Iris pigment epithelial cell (primary cell): ENCODE measurements at places on chromosomes 16 and 17.

DNA sequence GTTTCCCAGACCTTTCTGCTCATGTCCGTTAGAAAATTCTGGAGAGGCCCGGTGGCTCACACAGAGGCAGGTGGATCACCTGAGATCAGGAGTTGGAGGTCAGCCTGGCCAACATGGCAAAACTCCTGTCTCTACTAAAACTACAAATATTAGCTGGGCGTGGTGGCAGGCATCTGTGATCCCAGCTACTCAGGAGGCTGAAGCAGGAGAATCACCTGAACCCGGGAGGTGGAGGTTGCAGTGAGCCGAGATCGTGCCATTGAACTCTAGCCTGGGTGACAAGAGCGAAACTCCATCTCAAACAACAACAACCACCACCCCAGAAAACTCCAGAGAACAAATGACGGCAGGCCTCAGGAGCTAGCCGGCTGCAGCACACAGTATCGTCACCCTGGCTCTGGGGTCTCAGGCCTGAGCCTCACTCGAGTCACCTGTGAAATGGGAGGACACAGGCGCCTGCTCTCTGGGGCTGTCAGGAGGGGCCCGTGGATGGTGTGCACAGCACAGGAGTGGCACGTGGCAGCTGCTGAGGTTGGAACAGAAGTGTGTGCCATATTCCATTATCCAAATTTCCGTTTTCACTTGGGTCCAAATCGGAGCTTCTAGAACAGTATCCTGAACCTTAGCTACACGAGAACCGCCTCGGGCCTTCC, 3.3 kb upstream of the SLC38A8 start:
- no peak for DNase-seq

DNA sequence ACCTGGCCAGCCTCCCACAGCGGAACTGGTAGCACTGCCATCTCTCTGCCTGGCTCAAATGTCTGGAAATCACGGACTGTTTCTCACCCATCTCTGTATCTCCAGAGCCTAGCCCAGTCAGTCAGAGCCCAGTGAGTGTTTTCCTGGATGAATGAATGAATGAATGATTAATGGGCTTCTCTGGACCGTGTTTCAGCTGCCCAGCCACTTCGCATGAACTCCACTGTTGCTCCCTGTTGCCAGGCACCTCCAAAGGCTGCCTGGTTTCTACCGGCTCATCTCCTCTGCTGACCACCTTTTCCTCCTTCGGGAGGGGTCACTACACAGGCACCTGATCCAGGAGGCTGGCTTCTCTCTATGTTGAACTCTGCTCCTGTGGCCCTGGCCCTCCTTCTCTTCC, 91.0 kb upstream of the SDK2 start:
- no peak for DNase-seq

DNA sequence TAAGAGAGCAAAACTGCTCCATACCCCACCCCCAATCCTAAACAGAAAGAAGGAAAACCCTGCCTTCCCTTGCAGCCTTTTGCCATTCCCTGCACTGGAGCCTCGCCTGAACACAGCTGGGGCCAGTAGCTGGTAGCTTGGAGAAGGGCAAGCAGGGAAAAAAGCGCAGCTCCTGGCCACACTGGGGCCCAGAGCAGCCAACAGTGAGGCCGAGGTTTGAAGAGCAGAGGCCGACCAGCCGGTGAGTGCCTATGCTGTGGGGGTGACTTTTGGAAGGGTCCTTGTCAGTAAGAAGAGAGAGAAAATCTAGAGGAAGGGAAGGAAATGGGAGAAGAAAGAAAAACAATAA, 3.2 kb upstream of the HOXB9 start:
- DNase-seq, result no peak

- peak; percentile 75 for DNase-seq
These were observed 19.0 kb upstream of the OSGIN1 start for GRCh38 chr16:83933885-83934683.

DNA sequence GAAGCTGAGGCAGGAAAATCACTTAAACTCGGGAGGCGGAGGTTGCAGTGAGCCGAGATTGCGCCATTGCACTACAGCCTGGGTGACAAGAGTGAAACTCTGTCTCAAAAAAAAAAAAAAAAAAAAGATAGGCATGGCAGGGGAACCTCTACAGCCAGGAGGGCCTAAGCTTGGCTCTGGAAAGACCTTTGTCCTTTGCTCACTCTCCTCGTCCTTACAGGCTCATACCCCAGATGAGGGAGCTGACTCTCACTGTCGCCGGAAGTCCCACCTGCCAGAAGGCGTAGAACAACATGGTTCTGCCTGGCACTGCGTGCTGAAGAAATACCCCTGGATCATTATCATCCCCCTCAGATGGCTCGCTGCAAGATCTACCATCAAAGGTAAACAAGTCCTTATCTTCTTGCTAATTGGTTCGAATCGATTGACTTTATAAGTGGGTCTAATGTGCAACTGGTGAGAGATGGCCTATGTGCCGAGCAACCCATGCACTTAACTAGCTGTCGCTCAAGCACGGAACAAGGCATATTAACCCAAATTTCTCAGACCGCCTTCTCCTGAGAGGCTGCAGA, 29.7 kb downstream of the RTN4RL1 start:
- DNase-seq, result no peak

DNA sequence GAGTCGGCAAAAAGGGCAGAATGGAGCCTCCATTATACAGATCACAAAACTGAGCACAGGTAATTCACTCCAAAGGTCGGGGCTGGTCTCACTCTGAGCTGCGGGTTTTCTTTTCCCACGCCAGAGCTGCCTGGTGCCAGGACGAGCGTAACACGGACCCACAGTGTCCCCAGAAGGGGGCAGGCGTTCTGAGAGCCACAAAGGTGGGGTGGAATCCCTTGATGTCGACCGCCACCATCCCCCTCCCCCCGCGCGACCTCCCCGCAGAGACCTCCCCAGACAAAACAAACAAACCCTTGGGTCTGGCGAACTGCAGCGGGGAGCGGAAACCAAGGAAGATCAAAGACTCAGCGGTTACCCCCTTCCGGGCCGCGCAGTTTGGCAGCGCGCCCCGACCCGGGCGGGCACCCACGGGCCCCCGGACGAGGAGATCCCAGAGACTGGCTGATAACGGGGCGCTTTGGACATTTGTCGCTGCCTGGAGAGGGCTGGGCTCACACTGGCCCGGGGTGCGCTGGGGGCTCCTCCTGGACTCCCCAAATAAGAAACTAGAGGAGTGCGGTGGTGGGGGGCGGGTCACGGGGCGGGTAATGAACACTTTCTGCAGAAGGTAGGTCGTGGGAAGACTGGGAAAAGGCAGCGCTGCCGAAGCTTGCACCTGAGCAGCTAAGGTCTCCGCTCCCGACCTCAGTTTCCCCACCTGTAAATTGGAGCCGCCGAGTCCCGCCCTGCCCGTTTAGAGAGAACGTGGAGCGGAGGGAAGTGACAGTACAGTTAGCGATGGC, 664 bp upstream of the NKD1 start:
- DNase-seq, result no peak

GRCh38 chr17:78381601-78382232, 3.3 kb downstream of the PGS1 start:
- no peak for DNase-seq

DNA sequence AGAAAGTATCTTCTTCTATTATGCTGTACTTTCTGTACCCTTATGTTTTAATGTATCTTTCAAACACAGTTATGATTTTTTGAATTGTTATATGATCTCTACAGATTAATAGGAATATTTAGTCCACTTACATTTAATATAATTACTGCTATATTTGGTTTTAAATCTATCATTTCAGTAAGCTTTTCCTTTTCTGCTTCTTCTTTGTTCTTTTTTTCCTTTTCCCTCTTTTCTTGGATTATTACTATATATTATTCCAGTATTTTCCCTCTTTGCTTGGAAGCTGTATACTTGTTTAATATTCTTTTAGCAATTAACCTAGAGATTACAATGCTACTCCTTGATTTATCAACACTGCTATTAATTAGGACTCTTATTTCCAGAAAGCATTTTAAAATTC, 13.5 kb downstream of the TLE7 start:
- no peak for DNase-seq

DNA sequence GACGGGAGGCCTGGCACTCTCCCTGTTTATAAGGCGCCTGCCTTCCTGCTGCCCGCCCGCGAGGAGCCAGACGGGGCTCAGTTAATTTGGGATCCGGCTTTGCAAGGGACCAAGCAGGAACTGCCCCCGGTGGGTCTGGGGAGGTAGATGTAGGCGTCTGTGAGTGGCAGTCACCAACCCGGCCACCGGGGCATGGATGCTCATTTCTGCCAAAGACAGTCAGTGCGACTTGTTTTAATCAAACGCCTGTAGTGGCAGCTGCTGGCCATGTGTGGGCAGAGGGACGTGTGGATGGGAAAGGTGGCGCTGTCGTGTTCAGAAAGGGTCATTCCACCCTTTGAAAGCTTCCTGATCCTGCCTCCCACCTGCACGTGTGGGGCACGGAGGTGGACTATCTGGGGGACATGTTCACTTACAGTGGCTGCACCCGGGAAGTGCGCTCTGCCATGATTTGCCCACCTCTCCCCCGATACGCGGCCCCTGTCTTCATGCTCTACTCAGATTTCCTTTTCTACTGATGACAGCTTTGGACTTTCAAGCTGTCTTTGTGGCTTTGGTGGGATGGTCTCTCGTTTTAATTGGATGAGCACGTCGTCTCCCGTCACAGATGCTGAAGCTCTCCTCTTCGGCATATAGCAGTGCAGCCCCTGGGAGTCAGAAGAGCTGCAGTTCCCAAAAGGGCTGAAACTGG, 60.3 kb upstream of the CIBAR2 start:
- DNase-seq, result peak; percentile 25

GRCh38 chr16:66693149-66693548, 3.4 kb downstream of the CMTM4 start:
- DNase-seq, result no peak

DNA sequence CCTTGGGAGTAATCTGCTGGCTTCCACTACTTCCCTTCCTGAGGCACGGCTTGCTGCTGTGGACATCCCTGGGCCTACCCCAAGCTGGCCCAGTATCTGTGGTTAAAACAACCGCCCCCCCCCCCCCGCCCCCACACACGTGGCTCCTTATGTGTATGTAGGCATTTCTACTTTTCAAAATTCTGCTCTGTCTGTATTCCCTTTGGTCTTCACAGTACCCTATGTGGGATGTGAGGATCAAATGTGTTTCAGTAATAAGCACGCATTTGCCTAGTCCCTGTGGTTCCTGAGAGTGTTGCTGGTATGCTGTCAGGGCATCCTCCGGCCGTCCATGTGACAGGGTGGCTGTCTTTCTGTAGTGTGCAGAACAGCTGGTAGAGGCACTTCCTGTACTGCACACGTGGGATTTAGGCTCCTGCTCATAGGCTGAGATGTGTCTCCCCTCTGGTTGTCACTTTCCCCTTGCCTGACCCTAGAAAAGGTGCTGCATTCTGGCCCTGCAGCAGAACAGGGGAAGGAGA, 2.2 kb downstream of the NT5M start:
- peak; percentile 16 for DNase-seq

DNA sequence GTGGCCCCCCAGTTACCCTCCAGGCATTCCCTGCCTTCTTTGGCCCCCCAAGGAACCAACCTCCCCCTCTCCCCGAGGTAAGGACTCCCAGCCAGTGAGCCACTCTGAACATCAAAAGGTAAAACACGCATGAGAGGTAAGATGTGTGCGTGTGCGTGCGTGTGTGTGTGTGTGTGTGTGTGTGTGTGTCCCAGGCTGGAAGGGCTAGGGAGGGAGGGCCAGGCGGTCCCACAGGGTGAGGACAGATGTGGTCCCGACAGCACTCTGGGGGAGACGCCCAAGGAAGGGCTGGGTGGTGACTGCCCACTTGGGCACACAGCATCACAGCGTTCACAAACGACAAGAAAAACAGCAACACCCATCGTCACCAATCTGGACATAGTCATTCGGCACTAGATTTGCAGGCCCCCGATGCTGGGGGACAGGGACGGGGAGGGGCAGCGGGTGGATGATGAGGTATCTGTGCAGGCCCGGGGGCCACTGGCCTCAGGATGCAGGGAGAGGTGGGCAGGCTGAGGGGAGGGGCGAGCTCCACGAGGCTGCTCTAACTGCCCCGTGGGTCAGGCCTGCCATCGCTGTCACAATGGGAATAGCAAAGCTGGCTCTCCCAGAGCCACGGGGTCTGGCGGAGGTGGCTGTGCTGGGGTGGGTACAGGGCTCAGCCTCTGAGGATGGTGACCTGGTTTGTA, 16.3 kb downstream of the MNT start:
- no peak for DNase-seq

- no peak for DNase-seq
These were observed 66.6 kb upstream of the TOX3 start for GRCh38 chr16:52613508-52613907.

GRCh38 chr17:75109046-75109406, 743 bp upstream of the ARMC7 start:
- DNase-seq, result no peak

DNA sequence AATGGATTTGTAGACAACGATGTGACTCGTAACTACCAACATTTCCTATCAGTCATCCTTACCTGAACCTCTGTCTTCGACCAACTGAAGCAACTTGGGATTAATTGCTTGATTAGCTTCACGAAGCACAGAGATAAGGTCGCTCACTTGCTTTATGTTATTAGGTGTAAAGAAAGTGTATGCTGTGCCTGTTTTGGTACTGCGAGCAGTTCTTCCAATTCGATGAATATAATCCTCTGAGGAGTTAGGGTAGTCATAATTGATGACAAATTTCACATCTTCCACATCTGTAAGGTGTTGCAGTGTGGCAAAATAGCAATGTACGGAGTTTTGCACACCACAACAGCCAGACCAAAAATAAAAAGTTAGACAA, 3.6 kb upstream of the POLG2 start:
- DNase-seq, result no peak

GRCh38 chr16:26712876-26713275, 353.9 kb upstream of the C16orf82 start:
- no peak for DNase-seq

DNA sequence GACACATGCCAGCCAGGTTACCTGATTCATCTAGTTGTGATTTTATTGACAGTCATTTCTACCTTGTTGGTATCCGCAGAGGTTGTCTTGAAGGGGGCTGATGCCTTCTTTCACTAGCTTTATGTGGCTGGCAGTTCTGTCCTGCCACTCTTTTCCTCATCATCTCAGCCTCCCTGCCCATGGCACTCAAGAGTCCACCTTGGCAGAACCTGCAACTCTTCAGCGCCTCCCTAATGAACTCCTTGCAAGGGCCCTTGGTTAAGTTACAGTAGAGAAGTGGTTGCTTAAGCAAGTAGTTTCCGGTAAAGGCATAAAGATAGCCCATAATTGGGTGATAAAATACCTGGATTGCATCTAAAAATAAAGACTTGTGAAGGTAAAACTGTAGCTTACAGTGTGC, 489.9 kb downstream of the WWOX start:
- no peak for DNase-seq
